Stimulated activated CD8-positive, alpha-beta memory T cell treated with anti-CD3 and anti-CD28 coated beads, Interleukin-4, amount 100 ng/mL, for 24 hours (primary cell): ENCODE measurements at places on chromosomes 6 and 20.

- no peak for DNase-seq
Observed at GRCh38 chr6:26743941-26744699, 84.6 kb upstream of the ZNF322 start.

DNA sequence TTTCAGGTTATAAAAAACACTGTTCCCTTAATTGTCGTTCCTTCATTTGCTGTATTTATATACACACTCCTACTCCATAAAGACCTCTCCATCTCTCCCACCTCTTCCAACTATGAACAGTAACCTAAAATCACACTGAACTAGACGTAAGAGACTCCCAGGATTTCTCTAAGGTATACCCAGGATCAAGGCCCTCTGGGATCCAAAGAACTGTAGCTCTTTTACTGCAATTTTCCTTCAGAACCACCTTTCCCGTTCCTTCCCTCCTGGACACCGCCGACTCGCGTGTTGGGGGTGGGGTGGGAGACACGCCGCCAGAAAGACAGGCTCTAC, 680 bp downstream of the LATS1 start:
- DNase-seq = no peak

GRCh38 chr20:14407336-14407735, 69.9 kb upstream of the FLRT3 start:
- DNase-seq = no peak

DNA sequence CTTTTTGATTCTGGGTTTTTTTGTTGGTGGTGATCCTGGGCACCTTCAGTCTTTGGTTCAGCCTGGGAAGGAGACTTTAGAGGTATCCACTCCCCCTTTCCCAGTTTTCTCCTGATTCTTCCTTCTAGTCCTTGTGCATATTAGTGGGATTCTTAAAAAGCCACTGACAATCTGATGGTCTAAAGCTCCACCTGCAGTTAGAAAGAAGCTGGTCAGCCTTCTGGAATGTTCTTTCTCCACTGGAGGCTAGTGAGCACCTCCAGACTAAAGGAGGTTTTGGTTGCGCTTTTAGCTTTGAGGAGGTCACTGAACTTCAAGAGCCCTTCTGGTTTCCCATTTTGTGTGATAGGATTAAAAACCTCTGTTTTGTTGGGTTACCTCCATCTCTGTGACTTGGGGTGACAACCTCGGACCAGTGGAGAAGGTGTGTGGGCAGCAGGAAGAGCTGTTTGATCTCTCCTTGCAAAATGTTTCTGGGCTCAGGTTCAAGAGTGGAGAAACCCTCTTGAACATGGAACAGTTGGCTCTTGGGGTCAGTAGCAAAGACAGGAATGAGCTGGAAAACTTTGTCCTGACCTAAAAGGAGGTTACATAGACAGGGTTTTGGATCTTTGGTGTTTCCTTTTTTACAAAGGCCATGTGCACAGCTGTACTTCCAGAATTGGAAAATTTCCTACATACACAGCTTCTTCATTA, 29.0 kb downstream of the JARID2 start:
- DNase-seq = no peak

DNA sequence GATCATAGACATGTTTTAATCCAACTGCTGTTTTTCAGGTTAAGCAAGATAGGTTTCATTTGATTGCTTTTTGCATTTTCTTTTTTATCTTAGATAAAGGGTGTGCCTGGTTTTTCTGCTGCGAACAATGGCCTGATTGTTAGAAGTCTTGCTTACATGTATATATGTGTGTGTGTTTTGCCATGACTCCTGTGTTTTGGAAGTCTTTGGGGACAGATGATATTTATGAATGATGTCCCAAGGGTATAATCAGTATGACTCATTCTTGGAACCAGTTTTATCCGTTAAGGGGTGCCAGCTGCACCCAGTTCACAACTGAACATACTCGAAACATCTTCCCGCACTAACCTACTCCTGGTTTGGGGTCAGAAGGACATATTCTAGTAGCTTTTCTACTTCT, 230.1 kb upstream of the SUPT3H start:
- no peak for DNase-seq

DNA sequence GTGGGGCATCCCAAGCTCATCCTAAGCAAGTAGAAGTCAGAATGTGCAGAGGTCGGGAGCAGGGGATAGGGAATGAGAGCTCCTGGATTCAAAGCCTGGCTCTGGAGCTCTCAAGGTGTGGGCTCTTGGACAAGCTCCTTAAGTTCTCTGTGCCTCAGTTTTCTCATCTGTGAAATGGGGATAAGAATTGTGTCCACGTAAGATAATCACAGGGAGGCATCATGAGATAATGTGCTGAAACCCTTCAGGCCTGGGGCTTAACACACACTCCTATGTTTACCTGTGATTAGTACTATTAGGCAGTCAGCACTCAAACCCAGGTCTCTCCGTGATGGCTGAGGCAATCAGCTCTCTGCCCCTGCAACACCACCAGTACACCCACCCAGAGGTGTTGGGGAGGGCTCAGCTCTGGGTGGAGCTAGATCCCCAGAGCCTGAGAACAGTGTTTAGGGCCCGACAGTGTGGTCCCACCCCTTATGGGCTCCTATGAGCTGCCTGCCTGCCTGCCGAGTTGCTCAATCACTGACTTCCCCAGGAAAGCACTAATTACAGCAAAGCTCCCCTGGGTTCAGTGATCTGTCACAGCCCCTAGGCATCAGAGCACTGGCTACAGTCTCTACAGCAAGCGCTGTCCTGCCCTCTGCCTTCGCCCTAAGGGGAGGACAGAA, 6.3 kb upstream of the SIRPA start:
- no peak for DNase-seq

DNA sequence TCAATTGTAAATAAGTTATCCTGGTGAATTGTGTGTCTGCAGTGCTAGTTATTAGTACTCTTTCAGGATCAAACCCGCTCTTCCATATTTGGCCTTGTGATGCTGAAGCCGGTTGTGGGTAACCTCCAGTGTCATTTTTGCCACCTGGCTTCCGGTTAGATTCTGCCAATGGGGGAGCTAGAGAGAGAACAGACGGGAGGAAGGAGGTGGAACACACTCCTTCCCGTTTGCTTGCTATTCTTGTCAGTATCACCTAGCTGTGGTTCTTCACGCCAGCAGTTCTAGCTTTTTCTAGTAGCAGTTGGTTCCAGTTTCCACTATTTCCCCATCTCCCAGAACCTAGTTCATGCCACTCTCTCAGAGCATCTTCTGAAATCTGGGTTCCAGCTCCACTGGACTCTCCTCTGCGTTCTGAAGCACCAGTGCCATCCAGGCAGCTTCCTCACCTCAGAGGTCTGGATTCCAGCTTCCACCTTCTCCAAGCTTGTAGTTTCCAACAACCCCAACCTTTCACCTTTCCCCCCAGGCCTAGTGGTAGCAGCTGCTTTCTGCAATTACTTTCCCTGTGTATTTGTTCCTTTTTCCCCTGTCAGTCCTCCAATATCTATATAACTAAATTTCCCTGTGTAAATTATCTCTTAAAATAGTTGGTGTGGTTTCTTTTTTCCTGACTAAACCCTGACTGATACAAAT, 46.9 kb upstream of the LOC128125822 start:
- DNase-seq = no peak
